Right lung (tissue), 10 donors: ENCODE measurements at places on chromosomes 13 and 19.

GRCh38 chr13:75785130-75785529 is 149.0 kb downstream of the LMO7 start:
- DNase-seq = no peak

DNA sequence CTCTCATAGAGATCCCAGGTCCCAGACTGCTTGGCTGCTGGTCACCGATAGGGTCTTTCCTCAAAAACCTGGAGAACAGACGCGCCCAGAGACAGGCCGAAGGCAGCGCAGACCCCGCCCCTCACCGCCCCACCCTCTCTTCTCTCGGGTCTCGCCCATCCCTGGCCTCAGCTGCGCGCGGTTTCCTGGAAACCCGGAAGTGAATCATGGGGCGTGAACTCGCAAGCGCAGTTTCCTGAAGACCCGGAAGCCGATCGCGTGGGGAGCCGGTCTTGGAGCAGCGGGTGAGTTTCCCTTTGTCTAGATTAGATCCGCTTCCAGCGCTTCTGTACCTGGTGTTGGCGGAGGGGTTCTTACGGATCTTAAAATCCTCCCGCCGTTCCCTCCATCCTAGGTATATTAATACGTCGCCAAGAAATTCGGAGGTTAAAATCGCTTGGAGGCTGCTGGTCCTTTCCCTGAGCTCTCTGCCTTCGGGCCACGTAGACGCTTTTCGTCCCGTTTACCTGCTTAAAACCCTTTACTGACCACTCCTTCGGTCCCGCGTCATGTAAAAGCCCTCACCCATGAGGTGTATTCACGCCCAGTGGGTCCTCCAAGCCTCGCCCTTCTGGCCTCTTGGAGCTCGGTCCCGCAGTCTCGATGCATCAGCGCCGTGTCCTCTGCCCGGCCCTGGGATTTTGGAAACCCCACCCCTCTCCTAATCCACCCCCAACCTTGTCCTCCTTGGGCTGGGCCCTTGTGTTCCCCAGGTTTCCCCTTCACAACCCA is at the start of gene ZNF578:
TSS of gene ZNF578 (plus strand) at position 230 of the 771 bp plus-strand sequence. CDS start 48,293 bp downstream, outside the sequence.
- peak; percentile 83 for DNase-seq

GRCh38 chr19:32407004-32407992 is 1.7 kb downstream of the DPY19L3 start:
- no peak for DNase-seq

DNA sequence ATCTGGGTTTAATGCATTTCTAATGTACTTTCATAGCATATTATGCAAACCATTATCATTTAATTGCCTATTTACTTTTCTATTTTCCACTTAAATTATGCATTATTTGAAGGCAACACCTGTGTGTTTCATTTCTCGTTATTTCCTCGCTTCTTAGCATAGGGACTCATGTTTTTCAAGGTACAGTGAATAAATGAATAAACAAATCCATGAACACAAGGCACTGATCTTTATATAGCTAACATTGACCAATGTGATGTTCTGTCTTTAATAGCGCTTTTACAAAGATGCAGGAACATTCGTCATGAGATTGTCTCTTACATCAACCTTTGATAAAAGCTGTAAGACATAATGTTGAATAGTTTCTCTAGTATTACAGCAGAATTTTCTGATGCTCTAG is 121.2 kb downstream of the B3GLCT start:
- no peak for DNase-seq

GRCh38 chr19:1362387-1363257 is 21.1 kb upstream of the NDUFS7 start:
- no peak for DNase-seq

GRCh38 chr19:10871711-10872545 is 575 bp downstream of the CARM1 start:
- no peak for DNase-seq

GRCh38 chr19:35655600-35655999 is 7.5 kb downstream of the COX6B1 start:
- no peak for DNase-seq

DNA sequence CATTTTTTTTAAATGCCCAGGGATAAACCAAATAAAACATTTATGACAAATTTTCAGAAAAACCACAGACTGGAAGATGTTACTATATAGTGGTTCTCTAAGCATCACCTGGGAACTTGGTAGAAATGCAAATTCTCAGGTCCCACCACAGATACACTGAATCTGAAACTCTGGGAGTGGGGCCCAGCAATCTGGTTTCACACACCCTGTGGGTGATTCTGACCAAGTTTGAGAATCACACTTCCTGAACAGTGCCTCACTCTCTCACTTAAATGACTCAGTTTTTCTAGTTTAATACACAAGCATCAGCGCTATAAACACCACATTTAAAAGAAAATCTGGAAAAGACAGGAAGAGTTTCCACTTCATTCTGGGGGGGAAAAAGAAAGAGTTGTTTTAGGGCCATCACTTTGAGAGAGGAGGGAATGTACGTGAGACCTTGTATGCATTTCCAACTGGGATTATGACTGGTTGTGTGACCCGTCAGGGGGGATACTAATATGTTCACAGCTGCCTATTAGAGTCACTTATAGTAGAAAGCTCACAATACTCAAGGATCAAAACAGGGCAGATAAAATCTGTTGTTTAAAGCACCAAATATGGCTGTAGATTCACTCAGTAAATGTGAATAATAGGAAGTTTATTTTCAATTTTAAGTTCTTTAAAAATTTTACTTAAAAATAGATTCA is 567.7 kb downstream of the GPC6 start:
- no peak for DNase-seq

DNA sequence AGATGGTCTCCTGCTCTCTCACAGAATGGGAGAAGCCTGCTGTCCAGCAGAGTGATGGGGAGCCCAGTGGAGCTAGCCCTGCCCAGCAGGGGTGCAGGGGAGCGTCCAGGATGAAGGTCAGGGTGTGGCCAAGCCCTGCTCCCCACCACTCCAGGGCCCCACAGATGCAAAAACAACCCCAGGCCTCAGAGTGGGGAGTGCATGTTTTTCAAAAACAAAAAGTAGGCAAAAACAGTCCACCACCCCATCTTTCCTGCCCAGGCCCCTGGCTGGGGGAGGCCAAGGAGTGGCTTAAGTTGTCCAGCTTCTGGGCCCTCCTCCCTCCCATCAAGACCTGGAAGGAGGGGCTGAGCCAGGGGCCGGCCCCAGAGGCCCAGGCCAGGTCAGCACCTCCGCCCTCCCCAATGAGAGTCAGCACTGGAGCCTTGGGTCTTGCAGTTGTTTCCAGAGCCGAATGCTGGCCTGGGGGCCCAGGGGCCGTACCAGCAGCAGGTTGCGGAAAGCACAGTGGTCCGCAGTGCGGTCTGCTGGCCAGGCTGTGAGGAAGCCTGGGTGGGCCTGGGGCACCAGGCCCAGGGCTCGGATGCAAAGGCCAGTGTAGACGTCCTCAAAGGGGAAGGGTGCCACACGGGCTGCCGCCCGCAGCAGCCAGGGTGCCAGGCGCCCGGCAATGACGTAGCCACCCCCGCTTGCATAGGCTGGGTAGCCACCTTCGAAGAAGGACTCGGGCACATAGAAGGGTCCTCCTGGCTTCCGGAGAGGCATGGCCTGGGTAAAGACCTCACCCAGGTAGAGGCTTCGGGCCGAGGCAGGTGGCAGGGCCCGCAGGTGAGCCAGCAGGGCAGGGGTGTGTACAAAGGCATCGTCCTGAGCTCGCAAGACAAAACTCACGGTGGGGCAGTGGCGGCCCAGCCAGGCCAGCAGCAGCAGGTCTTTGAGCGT is 1.7 kb downstream of the B3GNT8 start:
- DNase-seq = no peak

GRCh38 chr13:24385902-24386301 is 76.5 kb downstream of the C1QTNF9 start:
- no peak for DNase-seq

DNA sequence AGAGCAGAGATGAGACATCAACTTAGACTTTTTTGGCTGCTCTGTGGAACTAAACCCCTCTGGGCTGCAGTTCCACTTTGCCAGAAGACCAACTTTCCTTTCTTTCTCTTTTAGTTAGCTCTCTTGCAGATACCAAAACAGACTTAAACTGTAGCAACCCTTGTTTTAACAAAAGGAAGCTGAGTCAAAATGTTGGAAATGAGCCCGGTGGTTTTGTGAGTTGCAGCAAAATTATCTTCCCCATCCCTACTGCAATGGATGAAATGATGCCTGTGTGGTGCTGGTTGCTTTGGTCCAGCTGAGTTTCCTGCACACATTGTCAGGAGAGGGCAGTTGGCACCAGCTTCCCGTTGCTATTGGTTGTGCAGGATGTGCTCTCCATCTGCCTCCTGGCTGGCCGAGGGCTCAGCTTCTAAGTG is 115.3 kb downstream of the LRCH1 start:
- no peak for DNase-seq

- DNase-seq = no peak
These were observed 5.3 kb downstream of the MISP start for GRCh38 chr19:756236-756635.

- no peak for DNase-seq
These were observed 65.4 kb downstream of the GNG7 start for GRCh38 chr19:2636897-2637683.

- DNase-seq = no peak
These were observed 45.8 kb downstream of the GGACT start for GRCh38 chr13:100542826-100543156.

GRCh38 chr13:23160638-23161480 is 19.9 kb upstream of the SGCG start:
- peak; percentile 45 for DNase-seq

DNA sequence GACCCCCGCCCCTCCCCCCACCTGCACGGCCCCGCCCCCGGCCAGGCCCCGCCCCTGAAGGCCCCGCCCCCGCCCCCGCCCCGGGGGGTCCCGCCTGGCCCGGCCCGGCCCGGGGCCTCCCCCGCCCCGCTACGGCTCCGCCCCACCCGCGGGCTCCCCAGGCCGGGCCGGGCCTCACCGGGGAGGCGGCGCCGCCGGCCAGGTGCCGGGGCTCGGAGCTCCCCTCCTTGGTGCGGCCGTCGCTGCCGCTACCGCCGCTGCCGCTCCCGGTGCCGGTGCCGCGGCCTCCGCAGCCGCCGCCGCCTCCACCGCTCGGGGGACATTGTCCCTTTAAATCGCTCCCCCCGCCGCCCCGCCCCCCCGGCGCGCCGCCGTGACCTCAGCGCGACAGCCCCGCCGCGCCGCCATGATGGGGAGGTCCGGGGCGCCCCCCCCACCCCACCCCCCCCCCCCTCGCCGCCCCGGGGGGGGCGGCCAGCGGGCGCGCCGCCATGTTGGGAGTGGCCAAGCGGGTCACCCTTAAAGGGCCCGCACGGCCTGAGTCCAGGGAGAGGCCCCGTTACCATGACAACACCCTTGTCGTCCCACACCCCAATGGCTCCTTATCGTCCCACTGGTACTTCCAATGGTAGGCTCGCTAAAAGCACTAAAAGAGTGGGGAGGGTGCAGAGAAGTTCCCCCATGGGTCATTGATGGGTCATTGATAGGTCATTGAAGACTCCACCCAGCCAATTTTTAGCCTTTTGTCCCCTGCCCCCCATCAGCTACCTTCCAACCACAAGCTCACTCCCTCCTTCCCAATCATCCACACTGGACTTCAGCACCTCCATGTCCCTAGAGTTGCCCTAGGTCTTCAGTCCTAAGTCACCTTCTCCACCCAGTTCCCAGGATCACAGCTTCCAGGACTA is at the start of gene WIZ:
TSS of gene WIZ (minus strand) at position 337 of the 908 bp plus-strand sequence. CDS start 1,649 bp downstream, outside the sequence.
- DNase-seq = peak; percentile 68

DNA sequence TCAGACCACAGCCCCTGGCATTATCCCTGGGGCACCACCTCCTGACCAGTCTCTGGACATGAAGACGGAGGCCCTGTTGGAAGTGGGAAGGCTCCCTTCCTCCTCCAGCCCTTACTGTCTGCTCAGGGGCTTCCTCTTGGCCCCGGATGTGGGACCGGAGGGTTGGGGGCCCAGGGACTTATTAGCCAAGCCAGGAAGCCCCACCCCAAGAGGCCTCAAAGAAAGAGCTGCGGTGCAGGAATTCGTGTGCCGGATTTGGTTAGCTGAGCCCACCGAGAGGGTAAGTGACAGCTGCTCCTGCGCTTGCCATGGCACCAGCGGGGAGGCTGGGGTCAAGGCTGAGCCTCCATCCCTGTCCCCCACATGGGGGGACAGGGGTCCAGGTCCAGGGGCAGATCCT is at the start of gene RETN:
TSS of gene RETN (plus strand) at position 208 of the 400 bp plus-strand sequence. CDS start 278 bp downstream, outside the sequence.
- no peak for DNase-seq

DNA sequence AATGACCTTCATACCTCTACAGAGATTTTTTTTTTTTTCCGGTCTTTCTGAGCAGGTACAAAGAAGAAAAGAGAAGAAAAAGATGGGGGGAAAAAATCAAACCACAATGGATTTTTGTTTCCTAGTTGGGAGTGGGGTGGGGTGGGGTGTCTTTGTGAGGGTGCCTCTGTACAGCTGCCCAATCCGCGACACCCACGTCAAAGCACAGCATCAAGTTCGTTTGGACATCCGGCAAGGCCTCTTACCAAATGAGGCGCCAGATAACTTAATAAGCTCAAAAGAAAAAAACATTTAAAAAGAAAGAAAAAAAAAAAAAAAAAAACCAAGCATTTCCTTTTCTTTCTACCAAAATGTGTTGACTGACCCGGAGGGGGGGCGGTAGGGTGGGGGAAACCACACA is 70.3 kb upstream of the NFIC start:
- no peak for DNase-seq

- no peak for DNase-seq
These were observed 233.9 kb upstream of the CSNK1A1L start for GRCh38 chr13:37339386-37339735.

DNA sequence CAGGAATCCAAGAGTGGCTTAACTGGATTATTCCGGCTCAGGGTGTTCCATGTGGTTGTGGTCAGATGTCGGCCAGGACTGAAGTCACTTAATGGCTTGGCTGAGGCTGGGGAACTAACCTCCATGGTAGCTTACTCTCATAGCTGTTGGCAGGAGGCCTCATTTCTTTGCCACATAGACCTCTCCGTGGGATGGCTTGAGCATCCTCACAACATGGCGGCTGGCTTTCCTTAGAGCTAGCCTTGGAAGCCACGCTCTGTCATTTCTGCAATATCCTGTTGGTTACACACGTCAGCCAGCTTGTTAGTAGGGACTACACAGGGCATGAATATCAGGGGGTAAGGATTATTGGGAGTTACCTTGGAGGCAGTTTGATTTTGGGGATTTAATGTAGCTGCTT is 5.1 kb downstream of the CRX start:
- DNase-seq = no peak

DNA sequence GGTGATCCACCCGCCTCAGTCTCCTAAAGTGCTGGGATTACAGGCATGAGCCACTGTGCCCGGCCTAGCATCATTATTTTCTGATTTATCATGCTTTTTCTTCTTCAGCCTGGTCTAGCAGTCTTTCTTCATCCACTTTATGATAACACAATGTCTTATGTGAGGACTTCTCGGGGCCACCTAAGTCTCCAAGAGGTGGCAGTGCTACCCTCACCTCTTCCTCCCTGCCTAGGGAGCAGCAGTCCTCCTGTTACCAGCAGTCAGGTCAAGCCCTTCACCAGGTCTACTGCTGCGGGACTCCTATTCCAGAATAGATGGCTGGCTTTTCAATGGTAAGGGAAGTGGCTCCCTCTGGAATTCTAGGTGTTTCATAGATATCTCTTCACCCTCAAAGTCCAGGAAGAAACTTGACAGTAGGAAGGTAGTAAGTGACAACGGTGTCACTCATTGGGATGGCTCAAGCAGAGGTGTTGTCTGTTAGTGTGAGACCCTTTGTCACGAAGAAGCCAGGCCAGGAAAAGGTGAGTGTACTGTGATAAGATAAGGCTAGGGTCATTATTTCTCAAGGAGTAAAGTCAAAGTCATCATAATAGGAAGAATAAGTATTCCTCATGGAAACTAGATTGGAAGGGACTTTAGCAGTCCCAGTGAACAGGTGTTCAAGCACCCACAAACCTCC is 164.0 kb downstream of the KLF5 start:
- DNase-seq = no peak
